ENCODE measurements at places on chromosomes 3 and 15.
A peak's percentile ranks its signal among the peaks of the same experiment; 100 is the strongest.

GRCh38 chr3:21028412-21028811 lies 722.6 kb downstream of the ZNF385D start:
- no peak for DNase-seq

DNA sequence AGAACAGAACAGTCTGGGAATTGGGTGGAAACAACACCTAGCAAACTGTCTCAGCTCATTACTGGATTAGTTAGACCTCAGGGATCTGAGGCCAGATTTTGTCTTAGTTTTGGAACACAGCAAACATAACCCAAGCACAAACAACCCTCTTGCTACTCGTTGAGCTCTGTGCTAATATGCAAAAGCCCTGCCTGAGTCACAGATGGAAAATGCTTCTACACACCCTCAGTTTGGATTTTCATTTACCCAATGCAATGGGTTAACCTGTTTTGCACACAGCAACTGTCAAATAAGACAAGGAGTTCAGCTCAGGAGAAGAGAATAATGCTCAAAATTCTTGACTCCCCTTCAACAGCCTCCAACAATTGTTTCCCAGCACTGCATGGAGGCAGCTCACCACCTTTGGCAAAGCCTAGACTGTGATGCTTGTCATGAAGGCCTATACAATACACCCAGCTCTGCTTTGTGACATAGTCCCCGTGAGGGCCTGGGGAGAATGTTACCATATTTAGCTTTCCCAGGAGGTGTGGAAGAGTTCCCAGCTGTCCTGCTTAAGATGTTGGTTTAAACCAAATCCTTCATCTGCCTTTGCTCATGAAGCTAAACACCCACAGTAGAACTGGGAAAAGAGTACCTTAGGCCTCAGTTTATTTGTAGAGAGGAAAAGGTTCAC lies 68.9 kb upstream of the MNS1 start:
- DNase-seq, result no peak

DNA sequence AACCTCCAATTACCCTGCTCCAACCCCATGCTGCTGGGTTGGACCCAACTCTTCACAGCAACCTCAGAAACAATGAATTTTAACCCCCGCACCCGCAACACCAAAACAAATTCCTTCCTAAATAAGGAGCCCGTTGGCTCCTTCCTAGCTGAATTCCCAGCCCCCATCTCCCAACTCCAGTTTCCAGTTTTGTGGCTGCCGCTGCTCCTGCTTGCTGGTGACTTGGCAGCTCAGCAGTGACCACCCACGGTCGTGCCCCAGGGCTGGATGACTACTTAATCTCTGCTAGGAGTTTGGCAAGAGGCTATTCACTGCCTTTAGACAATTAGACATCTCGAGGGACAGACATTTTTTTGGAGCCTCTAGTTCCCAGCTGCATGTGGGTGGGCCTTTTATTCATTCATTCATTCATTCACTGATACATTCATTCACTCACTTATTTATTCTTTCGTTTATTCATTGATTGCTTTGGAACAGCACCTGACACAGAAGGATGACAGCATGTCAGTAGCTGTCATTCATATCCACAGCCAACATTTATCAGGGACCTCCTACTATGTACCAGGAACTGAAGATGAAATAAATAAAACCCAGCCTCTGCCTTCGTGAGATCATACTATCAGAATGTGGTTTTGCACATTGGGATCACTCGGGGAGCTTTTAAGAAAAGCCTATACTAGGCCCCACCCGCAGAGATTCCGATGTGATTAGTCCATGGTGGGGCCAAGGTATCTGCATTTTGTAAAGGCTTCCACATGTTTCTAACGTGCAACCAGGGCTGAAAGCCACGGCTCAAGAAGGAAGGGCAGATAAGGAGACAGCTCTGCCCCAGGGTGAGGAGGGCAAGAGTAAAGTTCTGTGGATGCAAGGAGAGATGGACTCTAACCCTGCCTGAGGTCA lies 256.5 kb downstream of the SHQ1 start:
- no peak for DNase-seq

DNA sequence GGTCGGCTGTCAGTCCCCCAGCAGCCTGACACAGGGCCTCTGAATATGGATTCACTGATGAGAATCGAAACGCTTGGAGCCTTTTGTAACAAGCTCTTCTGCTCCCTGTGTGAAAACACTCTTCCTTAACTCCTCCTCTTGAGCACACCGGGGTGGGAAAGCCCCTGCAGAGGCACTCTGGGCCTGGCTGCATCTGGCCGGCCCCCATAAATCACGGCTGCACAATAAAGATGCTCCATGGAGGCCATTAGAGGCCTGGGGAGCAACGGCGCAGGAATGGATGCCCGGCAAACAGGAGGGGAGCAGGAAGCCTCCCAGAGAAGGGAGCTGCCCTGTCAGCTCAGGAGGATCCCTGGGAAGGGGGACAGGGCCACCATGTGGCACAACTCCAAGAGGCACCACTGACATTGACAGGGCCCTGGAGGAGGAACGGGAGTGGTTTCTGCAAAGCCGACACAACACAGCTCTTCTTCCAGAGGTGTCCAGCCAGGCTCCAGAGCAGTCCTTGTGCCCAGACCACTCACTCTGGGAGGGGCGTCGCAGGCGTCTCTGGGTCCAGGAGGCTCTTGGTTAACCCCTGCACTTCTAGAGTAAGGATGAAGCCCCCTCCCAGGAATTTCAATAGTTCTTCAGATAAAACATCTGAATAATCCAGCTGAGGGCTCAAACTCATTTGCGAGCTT lies 509.3 kb upstream of the PPP2R3A start:
- no peak for DNase-seq

DNA sequence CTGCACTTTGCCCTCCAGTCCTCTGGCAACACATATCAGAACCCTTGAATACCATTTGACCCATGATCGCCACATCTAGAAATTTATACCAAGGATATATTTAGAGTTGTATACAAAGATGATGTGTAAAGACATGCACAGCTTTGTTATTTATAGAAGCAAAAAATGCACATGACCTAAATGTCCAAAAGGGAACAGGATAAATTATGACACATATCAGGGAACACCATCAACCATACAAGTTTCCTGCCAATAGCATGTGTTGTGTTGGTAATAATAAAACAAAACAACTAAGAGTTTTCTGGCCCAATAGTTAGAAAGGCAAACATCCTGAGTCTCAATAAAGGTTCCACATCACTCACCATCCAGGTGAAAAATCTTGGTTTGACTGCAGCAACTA lies 51.5 kb downstream of the AAGAB start:
- no peak for DNase-seq

DNA sequence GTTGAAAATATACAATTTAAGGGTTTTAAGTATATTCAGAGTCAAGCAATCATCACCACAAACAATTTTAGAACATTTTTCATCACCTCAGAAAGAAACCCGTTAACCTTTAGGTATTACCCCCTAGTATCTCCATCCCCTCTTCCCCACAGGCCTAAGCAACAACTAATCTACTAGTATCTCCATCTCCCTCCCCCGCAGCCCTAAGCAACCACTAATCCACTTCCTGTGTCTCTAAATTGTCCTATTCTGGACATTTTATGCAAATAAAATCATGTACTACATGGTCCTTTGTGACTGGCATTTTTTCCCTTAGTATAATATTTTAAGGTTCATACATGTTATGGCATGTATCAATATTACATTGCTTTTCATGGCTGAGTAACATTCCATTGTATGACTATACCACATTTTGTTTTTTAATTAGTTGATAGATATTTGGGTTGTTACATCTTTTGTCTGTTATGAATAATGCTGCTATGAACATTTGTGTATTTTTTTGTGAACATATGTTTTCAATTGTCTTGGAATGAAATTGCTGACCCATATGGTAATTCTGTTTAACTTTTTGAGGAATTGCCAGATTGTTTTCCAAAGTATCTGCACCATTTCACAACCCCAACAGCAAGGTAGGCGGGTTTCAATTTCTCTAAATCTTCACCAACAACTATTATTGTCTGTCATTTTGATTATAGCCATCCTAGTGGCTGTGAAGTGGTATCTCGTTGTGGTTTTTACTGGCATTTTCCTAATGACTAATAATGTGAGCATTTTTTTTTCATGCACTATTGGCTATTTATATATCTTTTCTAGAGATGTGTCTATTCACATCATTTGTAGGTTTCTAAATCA lies 215.6 kb upstream of the CD96 start:
- DNase-seq, result no peak

DNA sequence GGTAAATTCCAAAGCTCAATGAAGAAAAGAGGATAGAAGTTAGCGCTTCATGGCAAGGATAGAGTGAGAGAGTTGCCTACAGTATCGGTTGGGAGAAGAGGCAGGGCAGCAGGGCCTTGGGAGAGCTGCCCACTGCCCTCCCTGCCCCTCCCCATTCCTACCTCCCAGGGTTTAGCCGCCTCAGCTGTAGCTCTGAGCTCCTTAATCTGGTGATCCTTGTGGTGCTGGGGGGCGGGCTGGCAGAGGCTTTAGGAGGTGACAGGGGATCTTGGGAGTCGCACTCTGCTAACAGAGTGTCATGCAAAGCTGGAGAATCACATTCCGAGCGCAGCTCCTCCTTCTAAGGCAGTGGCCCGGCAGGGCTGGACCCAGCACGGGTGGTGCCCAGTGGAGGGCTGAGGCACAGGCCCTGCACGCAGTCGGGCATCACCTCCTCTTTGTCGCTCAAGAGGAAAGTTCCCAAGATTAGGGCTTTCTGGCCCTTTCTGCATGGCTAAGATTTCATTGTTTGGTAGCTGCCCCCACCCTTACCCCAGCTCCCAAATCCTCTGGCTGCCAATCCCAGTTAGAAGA lies 57.1 kb upstream of the POLG start:
- no peak for DNase-seq

GRCh38 chr15:61051569-61052031 lies 177.5 kb downstream of the RORA start:
- DNase-seq, result peak; percentile 67

DNA sequence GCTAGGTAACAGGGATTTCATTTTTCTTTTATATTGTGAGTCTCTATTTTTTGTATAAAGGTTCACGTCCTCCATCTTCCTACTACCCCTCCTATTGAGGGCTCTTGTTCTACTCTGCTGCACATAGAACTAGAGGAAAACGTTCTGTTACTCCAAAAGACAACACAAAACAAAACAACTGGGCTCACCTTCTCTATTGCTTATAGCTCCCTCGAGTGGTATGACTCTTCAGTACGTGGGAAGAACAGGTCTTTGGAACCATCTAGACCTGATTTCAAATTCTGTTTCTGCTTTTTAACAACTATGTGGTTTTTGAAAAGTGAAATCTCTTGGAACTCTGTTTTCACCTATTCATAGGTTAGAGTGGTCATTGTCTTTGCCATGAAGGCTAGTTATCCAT lies 515.3 kb downstream of the SOX2 start:
- no peak for DNase-seq

DNA sequence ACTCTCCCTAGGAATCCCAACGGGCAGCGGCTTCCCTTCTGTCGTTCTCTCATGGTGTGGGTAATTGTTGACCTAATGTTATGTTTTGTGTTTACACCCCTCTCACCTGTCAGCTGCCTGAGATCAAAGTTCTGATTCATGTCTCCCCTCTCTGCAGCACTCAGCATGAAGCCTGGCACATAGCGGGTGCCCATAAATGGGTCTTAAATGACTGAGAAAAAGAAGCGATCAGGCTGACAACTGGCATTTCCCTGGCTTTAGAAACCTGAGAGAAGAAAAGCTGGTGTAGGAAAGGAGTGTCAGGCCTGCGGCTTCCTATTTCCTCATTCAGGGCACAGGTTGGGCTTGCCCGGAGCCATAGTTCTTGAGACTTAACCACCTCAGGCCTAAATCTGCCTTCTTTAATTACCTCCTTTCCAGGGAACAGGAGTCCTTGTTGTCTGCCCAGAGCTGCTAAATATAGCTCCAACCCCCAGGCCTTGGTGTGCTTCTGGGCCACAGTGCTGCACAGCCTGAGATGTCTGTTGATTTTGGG lies 31.8 kb downstream of the LPP start:
- DNase-seq, result no peak

DNA sequence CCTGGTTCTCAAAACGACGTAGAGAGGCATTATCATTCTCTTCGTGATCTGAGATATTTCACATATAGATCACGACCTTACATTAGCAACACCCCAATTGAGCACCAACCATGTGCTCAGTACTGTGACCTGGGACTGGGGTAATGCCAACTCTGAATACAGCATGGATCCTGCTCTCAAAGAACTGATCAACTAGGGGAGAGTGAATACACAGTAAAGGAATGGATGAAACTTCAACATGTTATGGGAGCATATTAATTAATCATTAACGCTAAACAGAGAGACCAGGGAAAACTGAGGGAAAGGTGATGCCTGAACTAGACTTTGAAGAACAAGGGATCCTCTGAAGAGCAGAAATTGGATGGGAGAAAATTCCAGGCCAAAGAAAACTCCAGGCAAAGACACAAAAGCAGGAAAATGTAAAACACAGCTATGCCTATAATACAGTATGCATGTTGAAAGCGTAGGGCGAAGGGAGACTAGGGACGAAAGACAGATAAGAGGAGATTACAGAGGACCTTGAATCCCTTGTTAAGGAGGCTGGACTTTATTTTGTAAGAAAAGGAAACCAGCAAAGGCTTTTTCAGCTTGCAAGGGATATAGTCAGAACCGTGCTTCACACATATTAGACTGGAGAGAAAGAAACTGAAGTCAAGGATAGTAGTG lies 105.7 kb downstream of the ANO10 start:
- DNase-seq, result no peak

DNA sequence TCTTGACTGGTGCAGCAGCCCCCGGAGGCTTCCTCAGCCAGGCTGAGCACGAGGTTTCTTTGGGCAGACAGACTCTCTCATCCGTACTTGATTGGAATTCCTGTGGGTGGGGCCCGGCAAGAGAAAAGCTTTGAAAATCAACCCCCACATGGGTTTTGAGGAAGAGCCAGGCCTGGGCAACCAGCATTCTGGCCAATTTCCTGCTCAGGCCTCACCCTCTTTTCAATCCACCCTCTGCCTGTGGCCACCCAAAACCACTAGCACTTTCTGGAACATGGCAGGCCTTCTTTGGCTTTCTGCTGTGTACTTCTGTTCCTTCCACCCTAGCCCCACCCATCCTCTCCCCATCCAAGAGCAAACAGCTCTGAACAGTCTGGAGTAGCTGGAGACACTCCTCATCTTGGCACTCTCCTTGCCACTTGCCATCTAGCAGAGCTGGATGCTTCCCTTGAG lies 5.9 kb downstream of the MYO5C start:
- no peak for DNase-seq
